ENCODE measurements at places on chromosomes 3 and 15. TPM values are rescaled to one million over a fixed set of nuclear protein-coding genes. Genes with fewer than 3 reads are reported as not detected.

Gene CP
- total RNA-seq, result not detected

Gene PXK
- 17.7 TPM for total RNA-seq

Gene GOLGA6A
- not detected for total RNA-seq

Gene AGTR1
- 0.27 TPM for total RNA-seq

- DNase-seq, result no peak
These were observed 25.3 kb downstream of the ZNF106 start for GRCh38 chr15:42465520-42466259.

DNA sequence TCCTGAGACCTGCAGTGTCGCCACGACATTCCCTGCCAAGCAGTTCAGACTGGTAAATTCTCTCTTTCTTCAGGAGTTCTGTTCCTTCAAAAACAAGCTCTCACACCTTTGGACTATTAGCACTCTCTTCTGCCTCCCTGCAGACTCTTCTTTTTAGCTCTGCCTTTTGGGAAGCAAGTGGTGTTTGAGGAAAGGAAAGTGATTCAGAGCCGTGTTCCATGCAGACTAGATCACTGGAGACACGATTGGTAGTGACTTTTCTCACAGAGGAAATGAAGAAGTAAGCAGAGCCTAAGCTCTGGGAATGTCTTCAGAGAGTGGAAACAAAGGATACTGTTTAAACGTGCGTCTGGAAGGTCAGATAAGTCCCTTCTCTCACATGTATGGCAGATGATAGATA is 270.6 kb upstream of the TPRG1 start:
- peak; percentile 37 for DNase-seq

GRCh38 chr3:13866041-13866965 is 13.6 kb downstream of the WNT7A start:
- DNase-seq, result no peak

DNA sequence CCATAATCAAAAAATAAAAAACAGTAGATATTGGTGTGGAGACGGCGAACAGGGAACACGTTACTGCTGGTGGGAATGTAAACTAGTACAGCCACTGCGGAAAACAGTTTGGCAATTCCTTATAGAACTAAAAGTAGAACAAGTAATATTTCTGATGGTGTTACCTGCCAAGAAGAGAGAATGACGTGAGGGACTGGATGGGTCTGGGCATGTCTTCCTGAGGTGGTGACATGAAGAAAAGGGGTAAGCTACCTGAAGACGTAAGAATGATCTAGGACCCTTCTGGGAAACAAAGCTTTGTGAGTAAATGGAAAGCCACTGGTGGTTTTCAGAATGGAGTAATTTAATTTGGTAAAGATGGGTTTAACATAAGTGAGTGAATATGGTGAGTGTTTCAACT is 19.4 kb upstream of the PLOD2 start:
- no peak for DNase-seq

DNA sequence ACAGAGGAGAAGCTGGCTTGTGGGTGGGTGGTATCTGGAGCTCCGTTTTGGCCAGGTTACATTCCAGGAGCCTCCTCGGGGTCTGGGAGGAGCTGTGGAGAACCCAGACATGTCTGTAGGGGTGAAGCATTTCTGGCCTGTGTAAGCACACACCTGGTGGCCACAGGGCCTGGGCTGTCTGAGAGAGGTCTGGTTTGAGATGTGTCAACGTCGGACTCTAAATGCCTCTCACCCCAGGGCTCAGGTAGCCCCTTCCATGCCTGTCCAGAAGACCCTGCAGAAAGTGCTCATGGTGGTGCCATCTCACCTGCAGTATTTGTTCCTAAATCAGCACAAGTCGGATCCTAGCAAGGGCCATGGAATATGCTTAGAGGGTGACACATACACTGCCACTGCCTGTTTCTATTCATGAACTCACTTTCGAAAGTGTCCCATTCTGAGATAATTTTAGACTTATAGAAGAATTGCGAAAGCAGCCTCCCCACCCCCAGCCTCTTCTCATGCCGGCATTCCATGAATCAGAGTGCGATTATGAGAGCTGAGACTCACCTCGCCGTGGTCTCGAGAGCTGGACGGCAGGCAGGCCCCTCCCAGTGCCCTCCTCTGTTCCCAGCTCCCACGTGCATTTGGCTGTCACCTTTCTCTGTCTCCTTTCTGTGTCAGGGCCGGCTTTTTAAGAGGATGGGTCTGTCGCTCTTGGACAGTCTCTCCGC is 63.7 kb downstream of the KLF15 start:
- peak; percentile 24 for DNase-seq

- no peak for DNase-seq
These were observed 26.3 kb downstream of the CDIN1 start for GRCh38 chr15:36605604-36606263.

- DNase-seq, result no peak
These were observed 45.0 kb downstream of the SMAD3 start for GRCh38 chr15:67110361-67110781.
